Type B pancreatic cell (in vitro differentiated cells): ENCODE measurements at places on chromosomes 13 and 19. TPM values are rescaled to one million over a fixed set of nuclear protein-coding genes. Genes with fewer than 3 reads are reported as not detected.

DNA sequence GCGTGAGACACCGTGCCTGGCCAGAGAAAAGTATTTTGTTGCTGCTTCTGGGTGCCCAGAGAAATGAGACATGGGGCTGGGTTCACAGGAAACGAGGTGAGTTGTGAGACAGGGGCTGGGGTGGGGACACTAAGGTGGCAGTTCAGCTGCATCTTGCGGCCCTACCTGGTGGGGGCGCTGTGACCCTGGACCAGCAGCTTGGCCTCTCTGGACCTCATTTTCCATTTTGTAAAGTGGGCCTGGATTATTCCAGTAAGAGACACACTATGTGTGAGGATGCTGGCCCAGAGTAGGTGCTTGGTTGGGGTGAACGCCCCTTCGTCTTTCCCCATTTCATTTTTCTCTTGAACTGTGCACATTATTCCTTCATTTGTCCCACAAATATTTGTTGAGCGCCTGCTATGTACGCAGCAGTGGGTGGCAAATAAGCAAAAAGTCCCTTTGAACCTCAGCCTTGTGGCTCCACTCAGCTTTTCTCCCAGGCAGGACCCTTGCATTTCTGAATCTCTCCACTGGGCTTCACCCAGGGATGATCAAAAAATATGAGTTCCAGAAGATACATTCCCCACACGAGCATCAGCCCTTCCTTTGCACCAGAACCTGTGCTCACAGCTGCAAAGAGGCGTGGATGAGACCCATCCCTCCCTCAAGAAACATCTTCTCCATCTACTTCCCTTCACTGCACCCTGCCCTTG, 26.6 kb upstream of the OR10H1 start:
- H3K4me3 ChIP-seq, result no peak overlapping the region
- H3K27ac ChIP-seq, result no peak overlapping the region
- no peaks in the 10 kb centered on the region for H3K4me1 ChIP-seq
- no peak for DNase-seq

DNA sequence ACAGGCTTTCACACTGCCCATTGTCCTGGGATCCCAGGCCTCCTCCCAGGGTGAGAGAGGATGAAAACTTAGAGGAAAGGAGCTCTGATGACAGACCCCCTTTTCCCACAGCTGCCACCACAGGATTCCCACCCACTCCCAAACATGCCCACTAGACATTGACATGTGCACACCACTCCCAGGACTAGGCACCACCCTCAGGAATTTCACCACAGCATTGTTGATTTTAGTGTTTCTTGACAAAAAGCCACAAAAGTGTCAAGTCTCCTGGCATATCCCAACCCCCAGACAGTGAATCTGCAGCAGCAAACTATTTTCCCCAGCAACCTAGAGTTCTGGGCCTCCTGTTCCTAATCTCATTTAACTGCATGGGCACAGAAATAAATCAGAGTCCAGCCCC, 10.1 kb downstream of the ZNF714 start:
- peak overlapping the region; percentile 55 for H3K27ac ChIP-seq
- H3K4me3 ChIP-seq, result no peak overlapping the region
- H3K27me3 ChIP-seq, result no peaks in the 10 kb centered on the region
- H3K4me1 ChIP-seq, result peaks cover 22% of the 10 kb centered on the region
- DNase-seq, result no peak

- H3K4me1 ChIP-seq, result peaks cover 15% of the 10 kb centered on the region
- no peak overlapping the region for H3K27ac ChIP-seq
Measured at GRCh38 chr13:51912511-51913225, 50.9 kb downstream of the CCDC70 start.

- H3K27ac ChIP-seq, result no peak overlapping the region
- DNase-seq, result no peak
- no peak overlapping the region for H3K4me3 ChIP-seq
- H3K4me1 ChIP-seq, result peaks cover 10% of the 10 kb centered on the region
Measured at GRCh38 chr19:48443256-48443655, 2.5 kb upstream of the GRWD1 start.

GRCh38 chr19:18967358-18968146, 26.5 kb upstream of the HOMER3 start:
- no peak for DNase-seq
- no peaks in the 10 kb centered on the region for H3K4me1 ChIP-seq
- peaks cover 9% of the 10 kb centered on the region for H3K27me3 ChIP-seq
- no peaks in the 10 kb centered on the region for H3K36me3 ChIP-seq
- H3K27ac ChIP-seq, result no peak overlapping the region
- H3K4me3 ChIP-seq, result no peak overlapping the region

DNA sequence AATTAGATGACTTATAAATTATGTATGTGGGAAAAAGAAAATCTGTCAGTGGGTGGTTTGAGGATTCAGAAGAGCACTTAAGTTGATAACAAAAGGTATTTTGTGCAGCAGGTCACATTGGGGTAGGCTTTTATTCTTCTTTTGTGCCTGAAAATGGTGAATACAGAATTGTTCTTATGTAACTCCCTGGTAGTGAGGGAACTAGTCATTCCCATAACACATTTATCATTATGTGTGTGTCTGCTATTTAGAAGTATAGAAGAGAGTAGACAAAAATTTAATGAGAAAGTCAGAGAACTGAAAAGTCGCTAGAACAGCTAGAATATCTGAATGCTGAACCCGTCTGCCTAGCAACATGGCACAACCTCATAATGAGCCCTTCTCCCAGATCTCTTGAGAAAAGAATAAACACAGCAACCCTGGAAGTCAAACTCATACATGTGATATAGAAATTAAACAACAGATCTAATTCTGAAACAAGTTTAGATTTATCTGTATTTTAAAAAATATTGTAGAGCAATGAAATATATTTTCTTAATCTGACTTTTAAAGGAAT, 111.8 kb upstream of the EDNRB start:
- peak overlapping the region; percentile 50 for H3K4me3 ChIP-seq
- H3K36me3 ChIP-seq, result no peaks in the 10 kb centered on the region
- DNase-seq, result no peak
- peaks cover 10% of the 10 kb centered on the region for H3K4me1 ChIP-seq
- peak overlapping the region; percentile 33 for H3K27ac ChIP-seq

DNA sequence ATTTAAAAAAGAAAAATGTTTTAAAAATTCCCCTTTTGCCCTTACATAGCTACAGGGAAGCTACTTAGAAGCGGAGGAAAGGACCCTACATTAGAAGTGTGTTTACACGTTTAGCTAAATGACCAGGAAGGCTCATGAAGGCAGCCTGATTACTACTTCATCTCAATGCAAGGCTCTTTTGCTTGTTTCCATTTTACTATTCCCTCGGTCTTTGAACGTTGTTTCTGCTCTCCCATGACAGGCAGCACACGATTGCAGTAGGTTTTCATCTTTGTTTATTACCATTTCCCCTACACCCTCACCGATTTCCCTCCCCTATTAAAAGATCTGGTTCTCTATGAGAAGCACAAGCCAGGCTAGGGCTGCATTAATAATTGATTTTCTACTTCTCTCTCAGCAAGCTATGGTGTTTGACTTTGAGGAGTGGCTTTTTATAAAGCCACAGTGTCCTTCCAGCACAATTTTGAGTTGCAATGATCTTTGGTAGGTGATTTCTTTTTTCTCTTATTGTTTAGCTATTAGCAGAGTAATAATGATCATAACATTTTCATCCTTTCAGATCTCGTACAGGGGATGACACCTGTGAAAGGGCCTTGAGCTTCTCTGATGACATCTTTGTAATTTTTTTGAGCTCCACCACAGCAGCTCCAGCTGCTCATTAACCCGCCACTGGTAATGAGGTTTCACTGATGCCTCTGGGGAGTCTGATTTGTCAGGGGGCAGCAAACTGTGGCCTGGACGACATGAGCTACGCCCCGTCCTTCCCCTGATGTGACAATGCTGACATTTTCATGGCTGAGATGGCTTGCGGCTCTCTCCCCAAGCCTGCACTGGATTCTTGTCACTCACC, 670.3 kb downstream of the UQCRFS1 start:
- H3K4me3 ChIP-seq, result no peak overlapping the region
- H3K4me1 ChIP-seq, result no peaks in the 10 kb centered on the region
- no peak overlapping the region for H3K27ac ChIP-seq
- no peaks in the 10 kb centered on the region for H3K27me3 ChIP-seq
- no peak for DNase-seq

DNA sequence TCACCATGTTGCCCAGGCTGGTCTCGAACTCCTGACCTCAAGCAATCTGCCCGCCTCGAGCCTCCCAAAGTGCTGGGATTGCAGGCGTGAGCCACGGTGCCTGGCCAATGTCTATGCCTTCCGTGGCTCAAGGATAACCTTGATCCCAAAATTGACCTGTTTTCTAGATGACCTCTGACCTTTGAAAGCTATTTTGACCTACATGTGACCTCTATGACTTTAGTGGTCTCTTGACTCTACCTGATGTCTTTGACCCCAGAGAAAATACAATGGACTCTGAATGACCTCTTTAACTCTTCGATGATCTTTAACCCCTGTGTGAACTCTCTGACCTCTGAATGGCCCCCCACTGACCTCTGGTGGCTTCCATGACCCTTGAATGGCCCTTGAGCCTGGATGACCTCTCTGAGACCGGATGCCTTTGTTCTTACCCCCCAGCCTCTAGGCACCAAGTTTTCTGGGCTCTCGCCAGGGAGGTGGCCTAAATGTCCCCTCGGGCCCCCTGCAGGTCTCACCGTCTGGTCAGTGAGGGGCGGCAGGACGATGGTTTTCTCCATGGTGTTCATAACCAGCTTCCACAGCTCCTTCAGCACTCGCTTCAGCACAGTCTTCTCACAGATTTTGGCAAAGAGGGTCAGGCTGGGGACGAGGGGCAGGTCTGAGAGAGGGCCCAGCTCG, 63.7 kb downstream of the UNC13A start:
- no peak overlapping the region for H3K4me3 ChIP-seq
- H3K27ac ChIP-seq, result no peak overlapping the region
- no peaks in the 10 kb centered on the region for H3K36me3 ChIP-seq
- no peaks in the 10 kb centered on the region for H3K4me1 ChIP-seq
- DNase-seq, result no peak
- H3K27me3 ChIP-seq, result no peaks in the 10 kb centered on the region

DNA sequence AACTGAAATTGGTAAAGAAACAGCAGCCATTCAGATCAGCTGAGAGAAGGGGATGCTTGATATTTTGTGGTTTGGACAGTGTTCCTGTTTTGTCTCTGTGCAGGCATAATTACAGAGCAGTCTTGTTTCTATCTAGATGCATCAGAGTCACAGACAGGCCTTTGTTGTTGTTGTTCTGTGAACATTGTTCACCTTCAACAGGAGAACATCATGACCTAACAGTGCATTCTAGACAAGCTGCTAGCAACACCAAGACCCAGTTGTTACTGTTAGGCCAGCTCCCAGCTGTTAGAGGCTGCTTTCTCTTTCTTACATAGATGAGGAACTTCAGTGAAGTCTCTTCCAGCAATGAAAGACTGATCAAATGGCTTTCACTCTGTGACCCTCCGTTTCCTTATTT, 8.5 kb upstream of the LSR start:
- no peak overlapping the region for H3K27ac ChIP-seq
- H3K36me3 ChIP-seq, result no peaks in the 10 kb centered on the region
- no peaks in the 10 kb centered on the region for H3K4me1 ChIP-seq

URAD gene
- 0.93 TPM in 1 of 2 replicates, not detected in the other for total RNA-seq

KLHL26 gene
- 11.0 and 11.1 TPM in 2 replicates for total RNA-seq

DAND5 gene
- total RNA-seq, result not detected in 2 replicates
